Bronchus fibroblast of lung (primary cell): ENCODE measurements at places on chromosomes 2 and 18. TPM values are rescaled to one million over a fixed set of nuclear protein-coding genes. Genes with fewer than 3 reads are reported as not detected.

The GAREM1 gene
- 2.2 and 3.0 TPM in 2 replicates for total RNA-seq

The EMILIN2 gene
- total RNA-seq: 11.9 and 15.3 TPM in 2 replicates

The G6PC2 gene
- total RNA-seq: not detected in 2 replicates

The GGCX gene
- 50.1 and 53.3 TPM in 2 replicates for total RNA-seq

The IL36B gene
- not detected in 2 replicates for total RNA-seq

The MSH6 gene
- total RNA-seq: 34.9 and 51.6 TPM in 2 replicates

The HTR2B gene
- total RNA-seq: under 0.01 and 0.30 TPM in 2 replicates

The DCDC2C gene
- not detected in 2 replicates for total RNA-seq

The CMPK2 gene
- total RNA-seq: 0.30 and 0.50 TPM in 2 replicates

The TSGA10 gene
- total RNA-seq: 0.17 and 4.3 TPM in 2 replicates

The GRHL1 gene
- 0.50 and 0.74 TPM in 2 replicates for total RNA-seq

The SLC38A11 gene
- total RNA-seq: not detected in 2 replicates

The PROKR1 gene
- not detected in 2 replicates for total RNA-seq

The MC2R gene
- total RNA-seq: not detected in 2 replicates

The CCDC102B gene
- 2.4 and 5.4 TPM in 2 replicates for total RNA-seq

The RGPD4 gene
- not detected in 2 replicates for total RNA-seq

The BOLL gene
- total RNA-seq: not detected in 2 replicates

The NAT8 gene
- not detected in 2 replicates for total RNA-seq

The THUMPD2 gene
- total RNA-seq: 3.7 and 4.2 TPM in 2 replicates

The DNAH7 gene
- under 0.01 and 0.15 TPM in 2 replicates for total RNA-seq

The SOCS6 gene
- total RNA-seq: 10.4 and 14.1 TPM in 2 replicates

The APOB gene
- total RNA-seq: 0.15 TPM in 1 of 2 replicates, not detected in the other

The ANKRD30B gene
- under 0.01 TPM in 1 of 2 replicates, not detected in the other for total RNA-seq

The HOXD9 gene
- not detected in 2 replicates for total RNA-seq

The MAP3K19 gene
- not detected in 2 replicates for total RNA-seq

The MREG gene
- 1.3 and 2.0 TPM in 2 replicates for total RNA-seq

The SAG gene
- total RNA-seq: not detected in 2 replicates

The DUSP19 gene
- total RNA-seq: 1.2 and 1.5 TPM in 2 replicates

The POU3F3 gene
- total RNA-seq: under 0.01 TPM in 1 of 2 replicates, not detected in the other

The DSEL gene
- total RNA-seq: 18.0 and 21.5 TPM in 2 replicates

The RAPGEF4 gene
- total RNA-seq: 0.17 and 1.8 TPM in 2 replicates

The LYG1 gene
- total RNA-seq: 0.45 TPM in 1 of 2 replicates, not detected in the other

The ACMSD gene
- total RNA-seq: not detected in 2 replicates

The PFN4 gene
- total RNA-seq: 0.15 and 0.17 TPM in 2 replicates

The BUB1 gene
- 56.5 and 59.0 TPM in 2 replicates for total RNA-seq

The ADAM23 gene
- 3.4 and 5.5 TPM in 2 replicates for total RNA-seq

The ASIC4 gene
- 0.34 TPM in 1 of 2 replicates, not detected in the other for total RNA-seq

The UPP2 gene
- not detected in 2 replicates for total RNA-seq

The FBXO15 gene
- under 0.01 and 0.34 TPM in 2 replicates for total RNA-seq

The SIX2 gene
- under 0.01 and 0.17 TPM in 2 replicates for total RNA-seq

The ABCG5 gene
- not detected in 2 replicates for total RNA-seq

The PARD3B gene
- 1.2 and 2.5 TPM in 2 replicates for total RNA-seq

The REG3G gene
- total RNA-seq: not detected in 2 replicates

The SRD5A2 gene
- total RNA-seq: not detected in 2 replicates
